NK-92 treated with Interleukin-12 subunit alpha and Interleukin-12 subunit beta, amount 100 ng/mL, for 24 hours (cell line): ENCODE measurements at places on chromosomes 7 and 10.

DNA sequence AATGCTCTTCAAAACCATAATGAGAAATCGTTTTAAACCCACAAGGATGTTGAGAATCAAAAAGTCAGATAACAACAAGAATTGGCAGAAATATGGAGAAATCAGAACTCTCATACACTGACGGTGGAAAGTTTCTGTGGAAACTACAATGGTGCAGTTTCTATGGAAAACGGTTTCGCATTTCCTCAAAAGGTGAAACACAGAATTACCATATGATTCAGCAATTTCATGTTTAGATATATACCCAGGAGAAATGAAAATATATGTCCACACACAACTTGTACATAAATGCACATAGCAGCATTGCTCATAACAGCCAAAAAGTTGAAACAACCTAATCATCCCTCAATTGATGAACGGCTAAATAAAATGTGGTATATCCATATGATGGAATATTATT lies 218.2 kb downstream of the ARL4A start:
- no peak for DNase-seq

DNA sequence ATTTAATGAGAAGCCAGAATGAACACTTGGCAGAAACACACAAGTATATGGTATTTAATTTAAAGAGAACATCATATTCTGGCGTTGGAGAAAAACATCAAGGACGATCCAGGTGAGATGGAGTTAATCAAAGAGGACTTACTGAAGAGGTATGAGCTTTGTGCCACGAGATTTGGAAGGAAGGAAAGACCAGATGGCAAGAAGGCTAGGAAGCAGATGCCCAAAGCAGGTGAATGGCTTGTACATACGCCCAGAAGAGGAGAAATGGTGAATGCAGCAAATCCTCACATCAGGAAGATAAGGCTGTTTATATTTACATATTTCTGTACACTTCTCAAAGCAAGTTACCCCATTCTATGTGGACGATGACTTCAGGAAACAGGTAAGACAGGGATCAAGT lies 163.9 kb upstream of the PLXNA4 start:
- no peak for DNase-seq

GRCh38 chr7:11466517-11467105 lies 365.4 kb downstream of the THSD7A start:
- no peak for DNase-seq

- no peak for DNase-seq
These were observed 14.8 kb upstream of the WNT16 start for GRCh38 chr7:121313793-121314676.

DNA sequence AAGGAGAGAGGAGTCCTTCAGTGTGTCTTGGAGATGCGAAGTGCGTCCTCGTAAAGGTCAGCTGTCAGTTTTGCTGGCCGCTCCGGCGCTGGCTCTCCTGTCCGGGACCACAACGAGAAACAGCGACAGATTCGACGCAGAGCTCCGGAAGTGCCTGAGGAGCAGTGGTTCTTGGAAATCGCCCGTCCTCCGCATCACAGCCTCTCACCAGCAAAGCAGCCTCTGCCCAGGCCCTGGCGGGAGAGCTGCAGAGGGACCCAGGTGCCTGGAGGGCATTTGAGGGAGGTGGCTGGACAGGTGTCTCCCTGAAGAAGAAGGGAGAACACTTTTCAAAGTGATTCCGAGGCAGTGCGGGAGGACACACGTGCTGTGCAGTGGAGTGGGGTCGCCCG lies 11.6 kb upstream of the AP5Z1 start:
- no peak for DNase-seq

DNA sequence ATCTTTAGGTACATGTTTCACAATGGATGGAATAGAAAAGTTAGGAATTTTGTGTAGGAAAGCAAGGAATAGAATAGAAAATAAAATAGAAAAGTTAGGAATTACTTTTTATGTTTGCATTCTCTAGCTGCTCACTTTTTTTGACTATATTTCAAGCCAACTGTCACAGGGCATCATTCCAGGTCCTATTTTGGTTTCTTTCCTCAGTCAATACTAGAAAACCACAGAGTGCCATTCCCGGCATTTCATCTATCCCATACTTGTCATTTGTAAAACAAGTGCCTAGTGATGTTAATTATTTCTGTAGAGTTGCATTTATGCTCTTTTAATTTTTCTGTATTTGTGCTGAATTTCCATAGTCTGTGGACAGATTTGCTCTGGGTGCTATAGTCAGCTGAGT lies 66.2 kb downstream of the SDK1 start:
- no peak for DNase-seq

- DNase-seq = no peak
These were observed 14.0 kb upstream of the SCART1 start for GRCh38 chr10:133439517-133440461.

DNA sequence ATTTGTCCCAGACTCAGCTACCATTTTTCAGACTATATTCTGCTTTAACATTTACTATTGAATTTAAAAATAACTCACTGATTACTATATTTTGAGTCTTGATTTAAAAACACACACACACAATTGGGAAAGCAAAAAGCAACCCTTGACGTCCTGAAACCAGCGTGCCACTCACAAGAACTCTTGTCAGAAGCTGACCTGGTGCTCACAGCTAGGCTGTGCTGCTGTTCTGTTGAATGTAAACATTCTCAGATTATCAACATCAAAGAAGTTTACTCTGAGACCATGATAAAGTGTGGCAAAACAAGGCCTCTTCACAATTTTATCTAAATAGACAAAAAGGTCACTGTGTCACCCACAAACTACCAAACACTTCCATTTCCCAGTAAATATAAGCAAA lies 62.6 kb upstream of the CACNA2D1 start:
- no peak for DNase-seq

- no peak for DNase-seq
These were observed 27.8 kb upstream of the CDHR3 start for GRCh38 chr7:105935250-105935649.

GRCh38 chr10:13717936-13718772 lies 131.4 kb downstream of the PRPF18 start:
- DNase-seq = no peak

DNA sequence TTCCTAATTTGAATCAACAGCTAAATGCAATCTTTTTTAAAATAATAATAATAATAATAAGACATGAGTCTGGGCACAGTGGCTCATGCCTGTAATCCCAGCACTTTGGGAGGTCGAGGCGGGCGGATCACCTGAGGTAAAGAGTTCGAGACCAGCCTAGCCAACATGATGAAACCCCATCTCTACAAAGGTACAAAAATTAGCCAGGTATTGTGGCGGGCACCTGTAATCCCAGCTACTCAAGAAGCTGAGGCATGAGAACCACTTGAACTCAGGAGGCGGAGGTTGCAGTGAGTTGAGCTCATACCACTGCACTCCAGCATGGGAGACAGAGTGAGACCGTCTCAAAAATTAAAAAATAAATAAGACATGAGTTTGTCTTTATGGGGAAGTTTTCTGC lies 3.9 kb downstream of the DIP2C start:
- no peak for DNase-seq

DNA sequence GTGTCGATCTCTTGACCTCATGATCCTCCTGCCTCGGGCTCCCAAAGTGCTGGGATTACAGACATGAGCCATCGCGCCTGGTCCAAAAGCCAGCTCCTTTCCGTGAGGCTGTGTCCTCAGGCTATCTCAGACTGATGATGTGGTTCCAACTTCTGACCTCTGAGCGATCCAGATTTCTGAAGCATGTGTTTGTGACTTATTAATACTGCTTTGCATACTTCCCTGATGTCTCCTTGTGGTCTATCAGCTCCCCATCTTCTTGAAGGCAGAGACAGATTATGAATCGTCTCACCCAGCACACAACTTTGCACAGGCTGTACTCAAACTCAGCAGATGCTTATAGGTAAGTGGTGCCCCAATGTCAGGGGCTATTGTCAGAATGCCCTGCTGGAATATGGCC lies 2.0 kb upstream of the PLPP4 start:
- DNase-seq = no peak

GRCh38 chr10:126117196-126117595 lies 220.8 kb downstream of the FANK1 start:
- no peak for DNase-seq

GRCh38 chr7:91357901-91358300 lies 93.7 kb downstream of the FZD1 start:
- DNase-seq = no peak

DNA sequence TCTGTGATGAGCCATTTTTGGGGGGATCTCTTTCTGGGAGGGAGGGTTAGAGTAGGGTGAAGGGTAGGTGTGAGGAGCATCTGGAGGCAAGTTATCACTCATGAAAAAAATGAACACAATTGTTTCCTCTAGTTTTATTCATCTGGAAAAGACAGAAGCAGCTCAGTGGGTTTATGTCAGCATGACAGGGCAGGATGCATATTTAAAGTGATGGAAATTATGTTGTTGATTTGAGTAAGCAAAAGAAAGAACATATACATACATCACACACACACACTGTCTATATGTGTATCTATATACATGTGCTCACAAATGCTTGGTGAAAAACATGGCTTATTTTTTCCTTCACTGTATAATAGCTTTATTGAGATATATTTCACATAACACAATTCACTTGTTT lies 114.2 kb downstream of the ADCY1 start:
- no peak for DNase-seq

GRCh38 chr7:107032050-107032449 lies 12.5 kb upstream of the PRKAR2B start:
- DNase-seq = no peak
